Hepatic stellate cell (primary cell): ENCODE measurements at places on chromosomes 2 and 18.

- no peak for DNase-seq
Measured at GRCh38 chr2:122800781-122801180, 1045.3 kb downstream of the TSN start.

- DNase-seq, result no peak
Measured at GRCh38 chr2:31390324-31390723, 24.2 kb downstream of the XDH start.

GRCh38 chr18:31490387-31490786 lies 7.6 kb upstream of the DSG2 start:
- DNase-seq, result no peak

DNA sequence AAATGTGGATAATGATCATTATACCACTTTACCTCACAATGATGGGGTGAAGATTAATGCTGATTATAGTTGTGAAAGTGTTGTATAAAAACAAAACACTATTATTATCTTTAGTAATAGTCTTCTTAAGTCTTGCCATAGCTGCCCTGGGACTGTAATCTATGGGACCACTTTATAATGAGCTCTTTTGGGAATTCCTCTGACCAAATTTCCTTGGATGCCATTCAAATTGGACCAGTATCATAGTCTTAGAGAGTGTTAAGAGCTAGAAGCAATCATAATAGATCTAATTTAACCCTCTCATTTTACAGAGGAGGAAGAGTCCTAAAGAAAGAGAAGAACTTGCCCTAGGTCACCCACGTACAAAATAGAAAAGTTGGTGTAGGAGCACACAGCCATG lies 457.7 kb upstream of the SLC14A2 start:
- no peak for DNase-seq

- DNase-seq, result peak; percentile 69
Measured at GRCh38 chr2:65024149-65024829, 31.9 kb upstream of the CEP68 start.

GRCh38 chr2:38148501-38148900 lies 72.5 kb upstream of the CYP1B1 start:
- DNase-seq, result no peak

DNA sequence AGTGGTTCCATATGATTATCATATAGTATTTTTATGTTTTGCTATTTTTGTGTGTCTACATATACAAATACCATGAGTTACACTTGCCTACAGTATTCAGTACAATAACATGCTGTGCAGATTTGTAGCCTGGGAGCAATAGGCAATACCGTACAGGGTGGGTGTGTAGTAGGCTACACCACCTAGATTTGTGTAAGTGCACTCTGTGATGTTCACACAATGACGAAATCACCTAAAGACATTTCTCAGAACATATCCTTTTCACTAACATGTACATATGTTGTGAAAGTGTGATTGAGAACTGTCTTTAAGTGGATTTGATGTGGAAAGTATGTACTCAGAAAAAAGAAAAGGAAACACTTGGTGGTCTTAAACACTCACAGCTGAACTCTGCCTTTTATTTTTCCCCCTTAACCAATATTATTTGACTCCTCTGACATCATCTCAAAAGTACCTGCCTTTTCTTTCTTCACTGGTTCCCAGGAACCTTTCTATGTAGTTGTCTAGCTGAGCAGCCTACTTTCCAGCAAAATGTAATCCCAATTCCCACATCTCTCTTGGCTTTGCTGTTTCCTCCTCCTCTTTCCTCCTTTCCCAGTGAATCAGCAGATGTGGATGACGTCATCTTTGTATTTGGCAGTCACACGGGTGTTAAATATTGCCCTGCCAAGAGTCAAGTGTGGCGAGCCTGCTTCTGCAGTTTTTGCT lies 47.7 kb downstream of the OSBPL6 start:
- DNase-seq, result peak; percentile 39

GRCh38 chr18:70058916-70059315 lies 111.2 kb upstream of the CD226 start:
- no peak for DNase-seq

- no peak for DNase-seq
Measured at GRCh38 chr2:240420206-240421104, 15.0 kb upstream of the GPC1 start.

DNA sequence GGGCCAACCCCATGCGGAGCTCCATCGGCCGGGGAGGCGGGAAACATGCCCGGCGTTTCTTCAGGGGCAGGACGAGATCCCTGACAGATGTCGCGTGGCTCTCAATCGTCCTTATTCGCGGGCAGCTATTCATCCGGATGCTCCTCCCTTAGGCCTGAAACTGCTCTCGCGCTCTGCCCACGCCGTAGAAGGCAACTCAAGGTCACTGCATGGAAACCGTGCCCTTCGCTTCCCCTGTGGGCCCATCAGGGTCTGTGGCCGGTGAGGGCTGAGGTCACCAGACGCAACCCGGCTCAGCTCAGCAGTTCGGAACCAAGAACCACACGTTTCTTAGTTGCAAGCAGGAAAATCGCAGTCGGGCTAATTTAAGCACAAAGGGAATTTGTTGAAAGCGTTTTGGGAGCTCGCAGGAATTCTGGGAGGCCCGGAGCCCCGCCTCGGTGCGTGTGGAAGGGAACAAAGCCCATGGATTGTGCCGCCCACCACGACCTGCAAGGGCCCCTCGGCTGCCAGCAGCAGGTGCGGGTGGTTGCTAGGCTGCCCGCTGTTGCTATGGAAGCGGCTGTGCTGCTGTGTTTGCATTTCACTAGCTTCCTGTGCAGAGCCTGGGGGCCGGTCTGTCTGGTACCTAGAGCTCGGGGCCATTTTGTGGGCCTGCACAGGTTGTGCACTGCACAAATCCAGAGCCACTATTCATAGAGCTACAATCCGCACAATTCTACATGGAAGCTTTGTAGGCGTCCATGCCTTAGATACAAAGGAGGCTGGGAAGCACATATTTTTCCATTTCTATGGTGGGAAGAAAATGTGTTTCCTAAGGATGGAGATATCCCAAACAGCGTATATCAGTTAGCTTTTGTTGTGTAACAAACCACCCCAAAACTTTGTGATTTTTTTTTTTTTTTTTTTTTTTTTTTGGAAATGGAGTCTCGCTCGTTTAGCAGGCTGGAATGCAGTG lies 6.0 kb upstream of the ALLC start:
- peak; percentile 83 for DNase-seq

- DNase-seq, result peak; percentile 16
Measured at GRCh38 chr2:147829106-147829505, 15.7 kb upstream of the ACVR2A start.

- no peak for DNase-seq
Measured at GRCh38 chr2:102686479-102687439, 67.4 kb downstream of the SLC9A2 start.

DNA sequence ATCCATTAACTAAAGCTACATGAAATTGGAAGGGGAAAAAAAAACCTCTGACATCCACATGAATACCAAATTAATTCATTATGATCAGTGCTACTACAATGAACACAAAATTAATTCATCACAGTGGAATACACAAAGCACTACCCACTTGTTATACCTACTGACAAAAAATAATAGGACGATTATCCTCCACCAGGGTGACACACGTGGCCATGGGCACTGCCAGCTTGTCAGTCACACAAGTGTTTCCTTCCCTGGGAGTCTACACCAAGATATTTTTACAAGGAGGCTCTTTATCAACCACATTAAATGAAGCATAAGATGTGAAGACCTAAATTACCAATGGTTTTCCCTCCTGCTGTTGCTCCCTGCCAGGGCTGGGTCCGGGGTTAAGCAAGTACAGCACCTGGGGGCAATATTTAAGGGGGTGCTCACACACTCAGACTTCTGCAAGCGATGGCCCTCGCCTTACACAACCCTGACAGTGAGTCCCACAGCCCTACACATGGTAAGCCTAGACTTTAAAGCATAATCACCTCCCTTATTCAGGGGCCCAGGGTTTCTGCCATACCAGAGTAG lies 90.1 kb downstream of the TCF4 start:
- DNase-seq, result no peak

DNA sequence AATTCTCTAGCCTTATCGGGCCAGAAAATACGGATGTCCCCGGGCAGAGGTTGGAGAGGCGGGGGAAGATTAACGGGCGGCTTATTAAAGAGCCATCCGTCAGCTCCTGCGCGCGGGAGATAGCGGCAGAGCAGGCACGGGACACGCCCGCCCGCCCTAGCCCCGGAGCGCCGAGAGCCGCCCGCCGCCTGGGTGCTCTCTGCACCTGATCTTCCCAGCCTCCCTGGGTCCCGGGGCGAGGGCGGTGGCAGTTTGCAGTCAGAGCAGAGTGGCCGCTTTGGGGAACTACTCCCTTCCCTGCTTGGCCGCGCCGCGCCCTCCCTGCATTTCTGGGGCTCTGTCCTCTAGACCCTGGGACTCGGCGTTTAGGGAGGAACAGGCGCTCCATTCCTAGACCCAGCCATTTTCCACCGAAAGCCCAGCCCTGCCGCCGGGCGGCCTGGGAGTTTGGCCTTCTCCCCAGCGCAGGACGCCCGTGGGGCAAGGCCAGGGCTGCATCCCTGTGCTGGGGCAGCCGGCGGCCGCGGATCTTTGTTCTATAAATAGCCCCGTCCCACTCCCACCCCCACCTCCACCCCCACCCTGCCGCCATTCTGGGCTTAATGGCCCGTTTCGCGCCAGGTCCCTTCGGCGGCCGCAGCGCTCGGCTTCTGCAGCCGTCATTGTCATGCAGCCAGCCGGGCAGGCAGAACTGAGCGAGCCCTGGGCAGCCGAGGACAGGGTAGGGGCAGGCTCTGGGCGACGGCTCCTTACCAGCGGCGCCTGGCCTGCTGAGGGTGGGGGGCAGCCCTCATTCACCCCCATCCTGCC lies 6.6 kb downstream of the GAD1 start:
- no peak for DNase-seq

DNA sequence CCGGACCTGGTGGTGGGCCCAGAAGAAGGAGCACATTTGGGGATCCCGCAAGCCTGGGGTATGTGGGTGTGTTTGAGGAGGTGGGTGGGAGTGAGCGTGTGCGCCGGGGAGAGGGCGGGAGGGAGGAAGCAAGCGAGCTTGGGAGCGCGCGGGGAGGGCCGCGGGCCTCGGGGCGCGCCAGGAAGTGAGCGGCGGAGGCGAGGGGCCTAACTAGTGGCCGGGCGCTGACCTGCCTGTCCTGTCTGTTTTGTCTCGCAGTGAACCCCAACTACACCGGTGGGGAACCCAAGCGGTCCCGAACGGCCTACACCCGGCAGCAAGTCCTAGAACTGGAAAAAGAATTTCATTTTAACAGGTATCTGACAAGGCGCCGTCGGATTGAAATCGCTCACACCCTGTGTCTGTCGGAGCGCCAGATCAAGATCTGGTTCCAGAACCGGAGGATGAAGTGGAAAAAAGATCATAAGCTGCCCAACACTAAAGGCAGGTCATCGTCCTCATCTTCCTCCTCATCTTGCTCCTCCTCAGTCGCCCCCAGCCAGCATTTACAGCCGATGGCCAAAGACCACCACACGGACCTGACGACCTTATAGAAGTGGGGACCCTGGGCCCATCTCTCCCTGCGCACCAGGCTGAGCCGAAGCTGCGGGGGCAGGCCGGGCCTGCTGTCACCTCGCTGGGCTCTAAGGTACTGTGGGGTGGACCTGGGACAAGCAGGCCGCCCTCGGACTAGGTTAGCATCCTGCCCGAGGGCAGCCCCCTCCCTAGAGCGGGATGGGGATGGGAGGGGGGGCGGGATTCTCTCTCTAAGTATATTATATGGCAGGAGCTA lies 1.2 kb downstream of the HOXD4 start:
- DNase-seq, result no peak

- peak; percentile 17 for DNase-seq
Measured at GRCh38 chr2:100321179-100321865, 979 bp downstream of the LONRF2 start.

DNA sequence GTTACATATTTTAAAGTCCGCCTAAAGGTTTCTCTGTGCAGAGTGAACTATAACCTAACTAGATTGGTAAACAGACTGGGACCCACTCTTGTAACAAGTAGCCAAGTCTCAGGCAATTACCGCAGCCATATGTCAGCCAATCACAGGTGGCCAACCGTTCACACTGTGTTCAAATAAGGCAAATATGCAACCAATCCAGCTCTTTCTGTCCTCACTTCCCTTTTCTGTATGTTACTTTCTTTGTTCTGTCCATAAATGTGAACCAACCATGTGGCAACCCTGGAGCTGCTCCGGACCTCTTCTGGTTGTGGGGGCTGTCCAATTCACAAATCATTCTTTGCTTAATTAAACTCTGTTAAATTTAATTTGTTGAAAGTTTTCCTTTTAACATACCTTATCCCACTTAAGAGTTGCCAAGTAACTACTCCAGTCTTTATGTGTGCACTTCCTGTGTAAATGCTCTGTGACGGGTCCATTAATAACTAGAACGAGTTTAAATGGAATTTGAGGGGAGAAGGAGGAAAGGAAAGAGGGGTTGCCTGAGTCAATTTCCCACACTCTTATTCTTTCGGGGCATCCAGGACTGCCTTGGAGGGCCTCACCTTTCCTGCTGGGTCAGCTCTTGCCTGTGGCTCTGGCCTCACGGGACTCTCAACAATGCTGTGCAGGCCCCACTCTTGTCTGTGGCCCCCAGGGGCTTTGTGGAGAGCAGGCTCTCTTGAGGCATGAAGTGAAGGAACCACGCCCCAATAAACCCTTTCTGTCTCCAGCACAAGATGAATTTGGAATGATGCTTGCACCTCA lies 6.6 kb upstream of the RPL37A start:
- DNase-seq, result no peak

DNA sequence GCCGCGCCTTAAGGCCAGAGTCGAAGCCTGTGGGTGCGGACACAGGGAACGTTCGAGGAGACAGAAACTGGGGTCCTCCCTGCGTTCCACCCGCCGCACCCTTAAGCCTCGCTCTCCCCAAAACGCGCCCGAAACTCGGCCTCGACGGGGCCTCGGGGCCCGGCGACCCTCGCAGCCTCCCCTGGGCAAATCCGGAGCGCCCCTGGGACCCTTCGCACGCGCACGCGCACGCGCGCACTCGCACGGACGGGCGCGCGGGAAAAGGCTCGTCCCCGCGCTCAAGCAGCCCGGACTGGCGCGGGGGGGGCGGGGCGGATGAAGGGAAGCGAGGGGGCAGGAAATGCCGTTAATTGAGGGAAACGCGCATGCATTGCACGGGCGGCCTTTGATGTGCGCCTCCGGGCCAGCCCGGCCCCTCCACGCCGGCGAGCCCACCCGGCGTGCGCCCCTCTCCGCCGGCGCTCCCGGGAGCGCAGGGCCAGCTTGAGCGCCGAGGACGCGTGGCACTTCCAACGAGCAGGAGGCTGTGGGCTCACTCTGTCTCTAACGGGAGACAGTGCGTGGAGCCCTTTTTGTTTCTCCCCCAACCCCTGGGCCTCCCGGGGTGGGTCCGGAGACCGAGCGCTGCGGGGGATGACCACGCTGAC lies 5.4 kb upstream of the SALL3 start:
- DNase-seq, result no peak

- peak; percentile 29 for DNase-seq
Measured at GRCh38 chr2:190407662-190408537, at the start of gene MFSD6. Gene MFSD6 (plus strand): TSS chr2:190408355. CDS start chr2:190436030, 27,675 bp downstream.

- DNase-seq, result peak; percentile 49
Measured at GRCh38 chr2:173644146-173644545, 289.5 kb downstream of the CDCA7 start.

GRCh38 chr2:96730212-96730611 lies 9.7 kb downstream of the LMAN2L start:
- no peak for DNase-seq

- no peak for DNase-seq
Measured at GRCh38 chr2:224670203-224670602, 46.0 kb downstream of the CCDC195 start.
